ENCODE measurements at places on chromosomes 13 and 19.
A peak's percentile ranks its signal among the peaks of the same experiment; 100 is the strongest.

- DNase-seq: no peak
Observed at GRCh38 chr13:27712421-27712820, 79.9 kb upstream of the GSX1 start.

DNA sequence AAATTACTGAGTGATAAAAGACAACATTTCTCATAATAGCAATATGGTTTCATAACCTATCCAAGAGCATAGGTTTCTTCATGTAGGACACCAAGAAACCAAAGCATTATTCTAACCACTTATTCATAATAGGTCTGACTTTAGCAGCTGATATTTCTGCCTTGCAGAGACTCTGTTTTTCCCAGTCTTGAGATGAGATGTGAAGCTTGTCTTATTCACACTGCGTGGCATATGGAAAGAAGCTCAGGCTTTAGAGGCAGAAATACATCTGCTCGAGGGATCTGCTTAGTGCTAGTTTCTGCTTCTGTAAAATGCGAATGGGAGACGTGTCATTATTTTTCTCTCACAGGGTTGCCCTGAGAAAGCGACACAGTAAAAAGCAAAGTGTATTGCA is 232.0 kb upstream of the SPRY2 start:
- no peak for DNase-seq

GRCh38 chr13:45548281-45548680 is 67.3 kb downstream of the ERICH6B start:
- DNase-seq: no peak

DNA sequence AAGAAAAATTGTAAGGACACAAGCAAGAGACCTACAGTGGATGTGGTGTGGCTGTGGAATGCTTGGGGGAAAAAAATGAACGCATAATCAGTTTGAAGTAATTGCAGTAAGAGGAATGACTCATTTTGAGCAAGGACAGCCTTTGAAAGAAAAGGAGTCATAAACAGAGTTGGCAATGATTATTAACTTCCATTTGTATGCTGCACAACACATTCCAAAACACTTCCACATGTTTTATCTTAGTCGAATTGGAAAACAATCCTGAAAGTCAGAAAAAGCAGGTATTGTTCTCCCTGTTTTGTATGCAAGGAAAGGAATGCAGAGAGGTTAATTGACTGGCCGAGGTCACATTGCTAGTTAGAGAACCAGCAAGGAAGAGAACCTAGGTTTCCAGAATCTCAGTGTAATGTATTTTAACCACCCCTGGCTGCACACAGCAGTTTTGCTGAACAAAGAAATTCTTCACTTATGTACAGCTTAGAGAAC is 630.0 kb upstream of the MIR17HG start:
- no peak for DNase-seq

- DNase-seq: no peak
Observed at GRCh38 chr13:34722922-34723321, 219.1 kb upstream of the NBEA start.

DNA sequence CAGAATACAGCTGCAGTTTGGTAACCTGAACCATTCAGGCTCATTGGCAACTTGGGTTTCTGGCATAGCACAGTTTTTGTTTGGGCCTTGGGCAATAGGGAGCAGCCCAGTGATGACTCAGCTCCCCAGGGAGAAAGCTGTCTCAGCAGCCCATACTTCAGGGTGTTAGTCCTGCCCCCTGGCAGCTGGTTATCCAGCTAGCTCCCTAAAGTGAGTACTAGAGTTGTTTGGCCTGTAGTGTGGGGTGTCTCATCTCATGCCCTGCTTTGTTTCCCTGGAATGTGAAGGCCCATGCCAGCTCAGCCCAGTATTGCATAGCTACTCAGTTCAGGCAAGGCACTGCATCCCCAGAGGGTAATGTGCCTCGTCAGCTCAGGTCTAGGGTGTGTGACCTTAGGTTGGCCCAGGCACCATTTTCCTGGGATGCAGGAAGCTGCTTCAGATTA is 18.2 kb upstream of the ZNF543 start:
- no peak for DNase-seq

- DNase-seq: no peak
Observed at GRCh38 chr13:30108913-30109237, 198.5 kb downstream of the KATNAL1 start.

DNA sequence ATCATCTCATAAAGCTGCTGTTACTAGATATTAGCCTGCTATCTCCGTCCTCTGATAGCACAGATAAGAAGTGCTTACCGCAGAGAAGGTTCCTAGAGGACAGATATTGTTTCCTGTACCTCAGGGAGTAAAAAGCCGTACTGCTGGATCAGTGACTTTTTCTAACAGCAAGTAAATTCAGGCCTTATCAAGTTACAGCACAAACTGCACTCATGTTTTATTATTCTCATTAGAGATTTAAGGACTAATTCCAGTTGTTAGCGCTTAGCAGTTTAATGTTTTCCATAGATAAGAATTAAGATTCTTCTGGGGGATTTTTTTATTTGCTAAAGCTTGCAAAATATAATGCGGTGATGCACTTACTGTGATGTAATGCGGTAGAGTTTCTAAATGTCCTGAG is 119.0 kb upstream of the OBI1 start:
- peak; percentile 2 for DNase-seq

GRCh38 chr13:48165063-48165462 is 67.9 kb upstream of the ITM2B start:
- DNase-seq: no peak

- no peak for DNase-seq
Observed at GRCh38 chr13:45055198-45055901, 65.0 kb upstream of the GTF2F2 start.

- DNase-seq: no peak
Observed at GRCh38 chr13:35484384-35484783, 7.9 kb upstream of the MAB21L1 start.

DNA sequence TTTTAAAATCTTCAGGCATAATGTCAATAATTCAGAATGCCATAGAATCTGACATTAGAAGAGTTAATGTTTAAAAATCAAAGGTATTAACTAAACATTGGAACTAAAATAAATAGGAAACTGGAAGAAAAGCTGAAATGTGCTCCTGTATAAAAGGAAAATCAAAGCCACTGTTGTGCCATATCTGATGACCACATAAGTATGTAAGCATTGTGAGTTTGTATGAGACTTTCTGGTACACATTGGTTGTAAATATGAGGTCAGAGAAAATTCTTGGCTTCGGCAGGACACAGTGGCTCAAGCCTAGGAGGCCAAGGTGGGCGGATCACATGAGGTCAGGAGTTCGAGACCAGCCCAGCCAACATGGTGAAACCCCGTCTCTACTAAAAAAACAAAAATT is 48.3 kb upstream of the INTS6 start:
- no peak for DNase-seq

Measured in hematopoietic multipotent progenitor cell (in vitro differentiated cells).